ENCODE measurements at places on chromosomes 7 and 10.

DNA sequence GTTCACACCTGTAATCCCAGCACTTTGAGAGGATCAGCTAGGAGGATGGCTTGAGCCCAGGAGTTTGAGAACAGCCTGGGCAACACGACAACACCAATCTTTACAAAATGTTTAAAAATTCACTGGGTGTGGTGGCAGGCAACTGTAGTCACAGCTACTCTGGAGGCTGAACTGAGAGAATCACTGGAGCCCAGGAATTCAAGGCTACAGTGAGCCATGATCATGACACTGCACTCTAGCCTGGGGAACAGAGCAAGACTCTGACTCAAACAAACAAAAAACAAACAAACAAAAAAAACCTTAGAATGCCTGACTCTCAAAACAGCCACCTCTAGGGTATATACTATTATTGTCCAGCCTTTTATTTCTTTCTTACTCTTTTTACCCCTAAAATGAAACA lies 56.5 kb upstream of the PAPSS2 start:
- DNase-seq: no peak

- peak; percentile 74 for DNase-seq
These were observed 128.0 kb downstream of the ZMIZ1 start for GRCh38 chr10:79196470-79197461.

GRCh38 chr7:118080947-118081346 lies 103.0 kb upstream of the LSM8 start:
- peak; percentile 46 for DNase-seq

GRCh38 chr7:90453259-90453891 lies 16.1 kb upstream of the PTTG1IP2 start:
- DNase-seq: no peak

DNA sequence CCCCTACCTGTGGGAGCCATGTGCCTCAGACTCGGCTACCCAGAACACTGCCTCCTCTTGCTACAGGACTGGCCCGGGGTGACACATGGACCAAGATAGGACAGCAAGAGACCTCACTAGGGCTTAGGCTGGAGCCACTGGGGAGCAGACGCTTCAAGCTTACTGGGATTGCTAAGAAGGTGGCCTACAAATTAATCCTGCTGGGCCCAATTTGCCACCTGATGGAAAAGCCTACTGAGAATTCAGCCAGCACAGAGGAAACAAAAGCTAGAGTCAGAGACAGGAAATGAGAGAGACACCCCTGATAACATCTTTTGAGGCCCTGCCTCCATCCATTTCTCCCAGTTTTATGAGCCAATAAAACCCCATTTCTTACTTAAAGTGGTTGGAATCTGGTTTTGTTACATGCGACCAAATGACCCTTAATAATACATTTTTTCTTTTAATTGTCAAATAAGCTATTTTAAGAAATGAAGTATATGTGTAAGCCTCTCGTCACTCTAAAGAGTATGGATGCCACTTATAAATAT lies 282.1 kb downstream of the CXCL12 start:
- DNase-seq: no peak

- DNase-seq: no peak
These were observed 446.4 kb upstream of the PFKP start for GRCh38 chr10:2620827-2621521.

DNA sequence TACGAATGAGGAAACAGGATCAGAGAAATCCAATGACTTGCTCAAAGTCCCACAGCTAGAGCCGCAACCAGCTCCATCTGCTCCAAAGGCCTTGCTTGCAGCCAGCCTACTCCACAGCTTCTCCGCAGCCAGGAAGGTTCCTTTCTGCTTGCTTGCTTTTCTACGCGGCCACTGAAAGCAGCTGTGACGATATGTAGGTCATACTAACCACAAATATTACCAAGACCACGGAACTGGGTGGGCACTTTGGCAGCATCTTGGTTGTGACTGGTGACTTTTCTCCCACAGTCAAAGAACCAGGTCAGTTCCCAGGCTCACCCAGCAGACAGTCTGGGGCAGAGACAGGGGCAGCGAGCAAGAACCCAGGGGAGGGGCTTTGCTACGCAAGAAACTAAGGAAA lies 86.4 kb downstream of the FAM53B start:
- no peak for DNase-seq

- DNase-seq: no peak
These were observed 9.9 kb downstream of the PRKAG2 start for GRCh38 chr7:151866761-151867655.

- no peak for DNase-seq
These were observed 121.2 kb downstream of the EMX2 start for GRCh38 chr10:117663750-117664149.

DNA sequence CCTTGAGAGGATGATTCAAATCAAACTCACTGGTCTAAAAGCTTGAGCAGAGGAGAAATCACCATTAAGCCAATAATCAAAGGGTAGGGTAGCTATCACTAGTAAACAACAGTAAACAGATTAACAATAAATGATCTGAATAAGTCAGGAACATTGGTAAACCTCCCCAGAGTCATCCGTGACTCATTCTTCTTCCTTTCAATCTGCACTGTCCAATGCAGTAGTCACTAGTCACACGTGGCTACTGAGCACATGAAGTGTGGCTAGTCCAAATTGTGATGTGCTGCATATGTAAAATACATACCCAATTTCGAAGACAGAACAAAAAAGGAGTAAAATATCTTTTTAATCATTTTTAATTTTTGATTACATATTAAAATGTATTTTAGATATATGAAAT lies 64.0 kb downstream of the ERCC6 start:
- DNase-seq: no peak

DNA sequence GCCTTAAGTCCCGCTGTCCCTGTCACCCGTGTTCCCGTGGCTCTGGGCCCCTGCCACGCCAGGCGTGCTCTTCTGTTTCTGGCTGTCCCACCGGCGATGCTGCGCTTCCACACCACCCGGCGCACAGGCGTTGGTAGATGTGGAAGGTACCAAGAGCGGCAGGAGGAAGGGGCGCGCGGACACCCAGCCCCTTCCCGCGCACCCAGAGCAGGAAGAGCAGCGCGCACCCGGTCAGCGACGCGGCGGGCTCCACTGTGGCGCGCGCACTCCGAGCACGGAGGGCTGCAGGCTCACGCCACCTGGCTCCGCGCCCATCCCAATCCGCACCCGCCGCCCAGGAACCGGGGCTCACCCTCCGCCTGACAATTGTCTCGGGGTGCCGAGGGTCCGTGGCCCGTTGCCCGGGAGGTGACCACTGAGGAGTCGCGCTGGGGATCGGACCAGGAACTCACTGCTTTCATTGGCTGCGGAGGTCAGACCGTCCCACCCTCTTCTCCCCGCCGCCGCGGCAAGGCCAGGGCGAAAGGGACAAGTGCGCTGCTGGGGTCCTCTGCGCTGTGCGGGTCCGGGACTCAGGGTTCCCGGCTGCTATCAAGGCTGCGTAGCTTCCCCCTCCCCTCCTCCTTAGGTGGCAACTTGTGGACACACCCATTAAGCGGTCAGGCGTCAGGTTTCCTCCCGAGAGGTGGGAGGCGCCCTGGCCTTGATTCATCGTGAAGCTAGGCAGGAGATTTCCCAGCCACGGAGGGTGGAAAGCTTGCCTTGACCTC lies 121.6 kb upstream of the ZNF92 start:
- DNase-seq: no peak

DNA sequence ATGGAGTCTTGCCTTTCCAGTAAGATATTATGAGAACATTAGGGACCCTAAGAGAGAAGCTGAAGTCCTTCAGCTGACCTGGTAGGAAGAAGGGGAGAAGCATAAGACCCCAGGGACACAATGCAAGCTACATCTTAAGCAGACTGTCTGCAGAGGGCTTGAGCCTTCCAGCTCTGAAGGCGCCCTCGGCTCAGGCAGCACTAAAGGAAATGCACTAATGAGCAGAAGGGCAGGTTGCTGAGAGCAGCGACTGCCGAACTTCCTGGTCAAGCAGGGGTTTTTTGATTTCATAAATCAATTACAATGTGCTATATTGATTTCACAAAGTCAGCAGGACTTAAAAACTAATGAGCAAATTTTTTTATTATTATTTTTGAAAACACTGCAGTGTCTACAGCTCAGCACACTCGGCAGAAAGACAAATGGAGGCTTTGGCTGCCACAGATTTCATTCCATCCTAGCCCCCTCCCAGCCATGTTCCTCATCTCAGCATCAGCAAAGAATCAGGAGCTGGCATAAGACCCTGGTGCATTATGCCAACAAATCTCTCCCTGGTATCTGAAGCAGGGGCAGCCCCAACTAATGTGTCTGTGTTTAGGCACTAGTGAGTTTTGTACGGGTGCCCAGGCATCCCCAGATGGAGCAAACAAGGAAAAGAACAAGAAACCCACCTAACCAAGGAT lies 57.1 kb downstream of the LRRTM3 start:
- DNase-seq: no peak

GRCh38 chr10:63917363-63917762 lies 396.2 kb downstream of the REEP3 start:
- no peak for DNase-seq

DNA sequence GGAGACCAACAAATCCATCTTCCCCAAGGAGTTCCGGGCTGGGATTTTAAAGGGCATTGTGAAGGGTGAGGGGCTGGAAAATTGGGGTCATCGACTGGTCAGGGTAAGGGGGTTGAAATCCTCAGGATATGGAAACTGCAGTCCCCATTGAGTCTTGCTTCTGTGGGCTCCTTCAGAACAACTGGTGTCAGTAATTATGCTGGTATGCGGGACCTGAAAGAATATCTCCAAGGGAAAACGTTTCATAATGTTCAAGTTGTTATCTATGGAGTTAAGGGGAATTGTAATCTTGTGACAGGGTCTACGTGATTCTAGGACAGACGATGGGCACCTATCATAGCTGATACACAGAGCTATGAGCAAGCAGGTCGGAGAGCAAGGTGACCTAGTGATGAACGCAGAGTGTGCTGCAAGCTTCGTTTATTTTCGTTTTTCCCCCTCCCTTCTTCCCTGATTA lies 494 bp upstream of the RHBDD2 start:
- no peak for DNase-seq

- DNase-seq: no peak
These were observed 23.6 kb downstream of the SLC35B4 start for GRCh38 chr7:134293002-134293740.

GRCh38 chr7:70456719-70457118 lies 675.2 kb upstream of the GALNT17 start:
- no peak for DNase-seq

DNA sequence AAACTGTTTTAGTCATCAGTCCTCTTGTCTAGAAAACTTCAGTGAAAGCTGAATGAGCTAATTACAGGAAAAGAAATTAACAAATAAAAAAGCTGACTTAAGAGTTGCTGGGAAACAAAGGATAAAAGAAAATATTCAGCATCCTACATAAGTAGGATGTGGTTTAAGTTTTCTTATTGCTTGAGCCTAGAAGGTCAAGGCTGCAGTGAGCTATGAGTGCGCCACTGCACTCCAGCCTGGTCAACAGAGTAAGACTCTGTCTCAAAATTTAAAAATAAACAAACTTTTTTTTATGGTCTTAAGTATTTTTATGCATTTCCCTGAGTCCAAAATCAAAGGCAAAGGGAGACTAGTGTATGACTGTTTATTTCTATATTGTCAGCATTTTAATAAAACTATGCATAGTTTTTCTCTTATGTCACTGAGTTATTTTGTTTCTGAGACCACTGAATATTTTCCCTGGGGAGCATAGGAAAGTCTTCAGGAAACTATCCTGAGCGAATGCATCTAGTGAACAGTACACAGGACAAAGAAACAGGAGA lies 40.0 kb upstream of the LRRN3 start:
- no peak for DNase-seq

GRCh38 chr7:105306298-105306748 lies 82.4 kb downstream of the SRPK2 start:
- no peak for DNase-seq

- no peak for DNase-seq
These were observed 29.1 kb upstream of the TRUB1 start for GRCh38 chr10:114908896-114909295.

DNA sequence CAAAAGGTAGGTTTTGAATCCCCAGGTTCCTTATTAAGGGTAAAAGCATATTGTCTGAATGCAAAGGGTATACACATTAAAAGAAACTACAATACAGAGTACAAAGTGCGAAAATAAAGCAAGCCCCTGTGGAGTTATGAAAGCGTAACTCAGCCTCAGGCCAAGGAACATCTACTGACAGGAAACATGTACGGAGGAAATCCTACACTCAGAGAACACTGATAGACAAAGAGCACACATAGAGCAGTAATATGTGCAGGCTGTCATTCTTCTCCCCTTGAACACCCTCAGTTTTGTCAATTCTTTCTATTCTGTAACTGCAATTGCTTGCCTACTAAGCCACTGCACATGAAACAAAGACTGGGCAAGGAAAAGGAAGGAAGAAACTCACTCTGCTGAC lies 150.2 kb downstream of the DGKB start:
- DNase-seq: no peak

- DNase-seq: no peak
These were observed 168.0 kb upstream of the PHYHIPL start for GRCh38 chr10:59008452-59008851.

- DNase-seq: no peak
These were observed 5.9 kb downstream of the FOXK1 start for GRCh38 chr7:4687956-4688355.

DNA sequence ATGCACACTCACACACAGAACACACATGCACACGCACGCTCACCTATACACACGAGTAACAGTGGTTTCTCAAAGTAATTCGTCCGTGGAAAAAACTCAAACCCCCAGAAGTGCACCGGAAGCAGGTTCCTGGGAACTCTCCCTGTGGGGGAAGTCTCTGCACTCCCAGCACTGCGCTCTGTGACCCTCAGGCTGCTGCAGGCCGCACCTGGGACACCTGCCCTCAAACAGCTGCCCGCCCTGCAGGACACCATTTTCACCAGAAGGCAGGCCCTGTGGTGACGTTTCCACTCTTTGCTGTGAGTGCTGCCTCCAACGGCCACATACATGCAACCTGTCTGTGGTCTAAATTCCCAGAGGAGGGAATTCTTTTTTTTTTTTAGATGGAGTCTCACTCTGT lies 21.3 kb downstream of the YKT6 start:
- DNase-seq: no peak

DNA sequence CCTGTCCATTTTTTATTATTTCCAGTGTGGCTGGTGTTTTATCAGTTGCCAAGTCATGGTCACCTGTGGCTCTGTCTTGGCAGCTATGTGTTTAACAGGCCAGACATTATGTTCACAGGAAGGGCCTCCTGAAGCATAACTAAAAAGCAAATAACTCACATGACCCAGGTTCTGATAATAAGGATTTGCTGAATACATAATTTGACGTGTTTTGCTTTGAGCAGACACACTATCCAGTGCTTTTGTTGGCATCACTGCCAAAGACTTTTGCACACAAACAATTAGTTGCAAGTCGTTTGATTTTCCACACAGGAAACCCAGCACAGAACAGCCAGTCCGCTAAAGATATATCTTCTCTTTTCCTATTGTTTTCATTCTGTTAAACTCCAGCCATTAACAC lies 173.6 kb downstream of the ARL4A start:
- DNase-seq: no peak
